ENCODE measurements at places on chromosomes 3 and 15. TPM values are rescaled to one million over a fixed set of nuclear protein-coding genes. Genes with fewer than 3 reads are reported as not detected.

GP9 gene
- total RNA-seq, result not detected

SATB1 gene
- 0.13 TPM for total RNA-seq

TGM4 gene
- 0.08 TPM for total RNA-seq

REC114 gene
- total RNA-seq, result not detected

Data from A549 treated with CpdA at 1 μM for 4 hours (cell line).